ENCODE measurements at places on chromosomes 2 and 18.

GRCh38 chr2:22198381-22199283 lies 1074.9 kb downstream of the TDRD15 start:
- DNase-seq = no peak

- DNase-seq = no peak
Measured at GRCh38 chr2:183604065-183604464, 479.8 kb downstream of the NUP35 start.

- peak; percentile 23 for DNase-seq
Measured at GRCh38 chr18:63155169-63155852, 164.3 kb downstream of the BCL2 start.

DNA sequence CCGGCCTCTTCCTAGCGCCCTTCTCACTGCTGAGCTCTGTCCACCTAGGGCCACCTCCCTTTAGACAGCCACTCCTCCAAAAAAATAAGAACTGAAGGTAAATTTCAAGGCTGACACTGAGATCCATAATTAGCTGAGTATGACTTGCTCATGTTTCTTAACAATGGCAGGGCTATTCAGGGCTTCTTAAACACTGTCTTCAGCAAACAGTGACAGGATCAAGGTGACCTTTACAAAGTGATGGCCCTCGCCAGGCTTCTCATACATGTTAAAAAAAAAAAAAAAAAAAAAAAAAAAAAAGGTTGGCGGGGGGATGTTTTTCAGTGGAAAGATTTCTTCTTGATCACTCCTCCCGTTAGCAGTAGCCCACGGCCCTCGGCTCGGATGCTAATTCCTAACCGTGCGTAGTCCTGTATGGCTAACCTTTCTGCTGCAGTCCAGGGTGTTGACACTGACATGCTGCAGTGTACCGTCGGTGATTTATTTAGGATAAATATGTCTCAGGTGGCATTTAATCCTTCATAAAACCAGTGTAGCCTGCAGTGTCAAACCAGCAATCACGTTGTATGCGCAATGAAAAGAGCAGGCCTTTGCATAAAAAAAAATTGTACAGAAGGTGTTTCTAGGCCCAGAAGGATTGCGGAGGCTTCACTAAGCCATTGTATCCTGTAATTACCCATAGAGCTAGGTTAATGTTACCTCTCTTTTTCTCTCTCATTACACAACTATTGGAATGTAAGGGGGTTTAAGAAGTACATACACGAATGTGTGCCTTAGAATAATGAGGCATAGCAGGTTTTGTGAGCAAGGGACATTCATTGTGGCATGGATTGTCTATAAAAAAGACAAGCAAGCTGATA lies 142.7 kb downstream of the PTGR3 start:
- no peak for DNase-seq

DNA sequence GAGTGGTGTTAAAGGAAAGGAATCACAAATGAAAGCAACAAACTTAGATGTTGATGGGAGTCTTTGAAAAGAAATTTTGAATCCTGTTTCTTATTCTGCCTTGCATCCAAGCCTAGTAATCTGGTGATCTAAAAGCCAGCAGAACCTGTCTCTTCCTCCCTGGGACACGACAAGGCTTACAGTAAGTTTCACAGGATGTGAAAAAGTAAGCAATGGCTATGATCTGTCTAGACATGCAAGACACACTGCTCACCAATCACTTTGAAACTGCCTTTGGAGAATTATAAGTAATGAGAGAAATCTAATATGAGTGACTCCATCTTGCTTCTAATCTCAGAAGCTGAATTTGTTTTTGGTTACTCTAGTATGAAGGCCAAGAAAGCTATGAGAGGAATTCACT lies 103.7 kb downstream of the KCNH7 start:
- no peak for DNase-seq

DNA sequence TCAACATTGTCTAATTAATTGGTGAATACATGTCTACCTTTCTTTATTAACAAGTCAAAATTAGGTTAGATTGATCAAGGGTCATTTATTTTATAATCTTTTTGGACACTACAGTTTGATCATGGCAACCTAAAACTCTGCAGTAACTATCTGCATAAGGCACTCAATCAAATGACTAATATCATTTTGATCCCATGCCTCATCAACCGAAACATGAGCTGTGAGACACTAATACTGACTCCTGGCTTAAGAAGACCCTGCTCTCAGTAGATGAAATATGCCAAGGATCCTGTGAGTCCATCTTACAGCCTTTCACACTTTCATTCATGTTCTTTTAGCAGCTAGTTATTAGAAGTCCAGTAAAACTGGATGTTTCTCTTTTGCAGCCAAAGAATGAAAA lies 169.4 kb upstream of the CAVIN2 start:
- DNase-seq = no peak

DNA sequence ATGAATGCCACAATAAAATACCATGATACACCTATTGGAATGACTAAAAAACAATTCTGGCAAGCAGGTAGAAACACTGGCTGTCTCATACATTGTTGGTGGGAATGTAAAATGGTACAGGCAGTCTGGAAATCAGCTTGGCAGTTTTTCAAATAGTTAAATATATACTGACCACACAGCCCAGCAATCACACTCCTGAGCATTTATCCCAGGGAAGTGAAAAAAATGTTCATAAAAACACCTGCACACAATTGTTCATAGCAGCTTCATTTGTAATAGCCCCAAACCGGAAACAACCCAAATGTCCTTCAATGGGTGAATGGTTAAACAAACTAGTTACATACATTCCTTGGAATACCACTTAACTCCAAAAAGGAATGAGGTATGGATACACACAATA lies 137.2 kb downstream of the TFCP2L1 start:
- no peak for DNase-seq
